Stimulated activated CD4-positive, alpha-beta T cell treated with anti-CD3 and anti-CD28 coated beads, Interleukin-12 subunit alpha, Interleukin-12 subunit beta, amount 100 ng/mL, for 4 hours (primary cell): ENCODE measurements at places on chromosomes 7 and 10.

GRCh38 chr10:102850025-102850518 is 4.0 kb upstream of the BORCS7 start:
- DNase-seq, result no peak

DNA sequence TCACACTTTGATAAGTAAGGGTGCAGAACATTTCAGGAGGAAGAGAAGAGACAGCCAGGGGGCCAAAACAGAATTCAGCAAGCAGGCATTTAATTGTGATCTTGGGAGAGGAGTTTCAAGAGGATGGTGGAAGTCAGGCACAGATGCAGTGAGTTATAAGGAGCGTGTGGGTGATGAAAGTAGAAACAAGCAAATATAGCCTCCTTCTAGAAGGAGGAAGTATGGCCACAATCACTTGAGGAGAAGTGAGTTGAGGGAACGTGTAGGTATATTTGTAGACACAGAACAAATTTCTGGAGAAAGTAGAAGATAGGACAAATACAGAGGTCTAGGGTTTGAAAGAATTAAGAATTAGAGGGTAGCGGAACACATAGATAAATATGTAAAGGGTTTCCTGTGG is 165.8 kb downstream of the CACNB2 start:
- DNase-seq, result no peak

DNA sequence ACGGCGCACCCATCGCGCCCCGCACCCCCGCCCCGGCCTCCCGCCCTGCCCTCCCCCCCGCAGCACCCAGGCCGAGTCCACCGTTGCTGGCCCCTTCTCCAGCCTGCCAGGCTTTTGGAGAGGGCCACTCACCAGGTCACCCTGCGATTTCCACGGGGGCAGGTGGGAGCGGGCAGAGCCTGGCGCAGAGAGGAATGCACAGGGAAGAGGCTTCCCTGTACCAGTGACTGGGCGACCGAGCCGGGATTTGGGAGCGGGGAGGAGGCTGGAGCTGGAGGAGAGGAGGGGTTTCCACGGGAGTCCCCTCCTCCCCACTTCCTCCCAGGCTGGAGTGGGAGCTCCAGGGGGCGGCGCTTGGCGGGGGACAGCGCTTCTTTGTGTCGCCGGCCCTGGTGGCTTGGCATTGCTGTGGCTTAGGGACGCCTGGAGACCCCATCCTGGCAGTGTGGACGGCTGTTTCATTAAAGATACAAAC is 19.3 kb downstream of the TCAF1 start:
- no peak for DNase-seq

GRCh38 chr10:2592360-2593160 is 474.8 kb upstream of the PFKP start:
- DNase-seq, result no peak

DNA sequence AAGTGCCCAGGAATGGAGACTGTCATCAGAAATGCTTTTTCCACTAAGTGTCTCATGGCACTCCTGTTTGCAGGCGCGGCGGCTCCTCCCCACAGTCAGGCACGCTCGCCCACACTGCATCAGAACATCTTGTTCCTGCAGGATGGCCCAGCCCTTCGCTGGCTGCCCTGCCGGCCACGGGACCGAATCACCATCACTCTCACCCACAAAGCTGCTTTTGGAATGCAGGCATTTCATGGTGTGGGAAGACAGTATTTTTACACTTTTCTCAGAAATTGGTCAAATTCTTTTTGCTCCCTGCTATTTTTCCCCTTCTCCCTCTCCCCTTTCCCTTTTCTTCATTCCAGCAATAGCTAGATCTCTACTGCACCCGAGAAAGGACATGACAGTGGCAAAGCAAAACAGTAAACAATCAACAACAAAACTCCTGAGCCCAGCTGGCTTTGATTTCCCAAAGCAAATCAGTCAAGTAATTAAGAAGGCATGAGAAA is 176.1 kb upstream of the TNS3 start:
- DNase-seq, result no peak

- DNase-seq, result no peak
Measured at GRCh38 chr7:139999516-139999915, 63.2 kb downstream of the PARP12 start.

DNA sequence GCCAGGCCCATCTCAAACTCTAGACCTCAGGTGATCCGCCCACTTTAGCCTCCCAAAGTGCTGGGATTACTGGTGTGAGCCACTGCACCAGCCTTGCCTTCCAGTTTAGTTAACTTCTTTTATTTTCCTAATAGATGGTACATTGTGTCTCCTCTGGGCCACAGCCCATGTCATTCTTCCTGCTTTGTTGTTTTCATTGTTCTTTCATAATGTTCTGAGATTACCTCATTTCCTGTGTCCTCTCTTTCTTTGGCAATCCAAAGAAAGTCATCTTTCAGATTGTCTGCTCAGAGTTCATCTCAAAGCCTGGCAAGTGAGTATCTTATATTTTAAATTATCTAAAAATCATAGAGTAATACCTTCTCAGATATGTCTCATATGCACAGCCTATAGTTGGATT is at the start of gene OLAH:
TSS of gene OLAH (plus strand) at position 270 of the 400 bp plus-strand sequence. CDS start 3,346 bp downstream, outside the sequence.
- DNase-seq, result no peak

DNA sequence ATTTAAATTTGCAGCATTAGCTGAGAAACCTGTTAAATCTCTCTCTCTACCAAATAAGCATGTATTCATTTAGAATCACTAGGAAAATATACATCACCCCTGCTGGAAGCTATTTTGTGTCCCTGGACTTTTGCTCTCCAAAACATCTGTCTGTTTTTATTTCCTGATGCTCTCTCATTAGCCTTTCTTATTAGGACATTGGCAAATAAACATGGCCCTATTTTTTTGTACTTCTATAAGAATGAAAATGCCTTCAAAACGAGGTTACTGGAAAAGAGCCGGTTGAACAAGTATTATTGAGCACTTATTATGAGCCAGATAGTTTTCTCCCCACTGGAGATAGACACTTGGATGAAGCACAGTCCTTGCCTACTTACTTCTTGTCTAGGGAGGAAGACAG is 206.9 kb downstream of the GALNT17 start:
- DNase-seq, result no peak

DNA sequence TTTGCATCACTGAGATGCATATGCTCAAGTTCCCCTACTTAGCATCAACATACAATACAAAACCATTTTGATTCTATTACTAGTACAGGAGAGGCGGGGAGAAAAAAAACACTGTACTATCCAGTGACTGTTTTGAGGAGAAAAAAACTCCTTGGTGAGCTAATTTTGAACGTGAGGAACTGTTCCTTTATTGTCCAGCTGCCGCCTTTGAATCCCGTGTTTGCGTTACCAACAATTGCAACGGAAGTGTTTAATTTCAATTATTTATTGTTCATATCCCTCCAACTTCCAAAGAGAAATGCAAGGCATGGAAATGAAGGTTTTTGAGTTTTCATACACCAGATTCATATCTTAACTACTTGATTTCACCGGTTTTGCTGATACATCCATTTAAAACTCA is 66.4 kb upstream of the ARHGAP21 start:
- no peak for DNase-seq
